SK-N-SH (cell line): ENCODE measurements at places on chromosomes 11 and 22. TPM values are rescaled to one million over a fixed set of nuclear protein-coding genes. Genes with fewer than 3 reads are reported as not detected.
A peak's percentile ranks its signal among the peaks of the same experiment; 100 is the strongest.

DNA sequence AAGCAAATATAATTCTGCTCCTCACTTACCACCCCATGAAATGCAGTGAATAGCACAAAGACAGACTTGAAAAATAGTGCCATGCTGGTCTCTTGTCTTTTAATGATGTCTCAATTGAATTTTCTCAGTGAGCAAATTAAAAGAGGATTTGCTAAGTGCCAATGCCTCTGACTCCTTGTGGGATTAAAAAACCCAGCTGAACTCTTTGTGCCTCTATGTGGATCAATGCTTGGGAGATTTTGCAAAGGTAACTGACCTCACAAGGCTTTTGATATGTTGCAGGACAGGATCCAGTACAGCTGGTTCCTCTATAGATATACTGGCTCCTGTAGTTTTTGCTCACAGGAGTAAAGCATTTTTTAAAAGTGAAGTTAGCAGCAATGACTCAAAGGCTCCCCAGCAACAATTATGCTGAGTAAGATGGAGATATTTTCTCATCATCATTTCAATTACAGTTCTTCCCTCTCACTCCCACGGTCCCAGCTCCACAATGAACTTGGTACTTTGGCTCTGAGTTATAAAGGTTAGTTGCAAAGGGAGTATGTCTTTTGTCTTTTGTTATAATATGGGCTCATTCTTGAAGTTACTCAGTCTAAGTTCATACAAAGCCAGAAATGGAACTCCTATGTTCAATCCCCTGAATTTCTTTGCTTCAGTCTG, 471.5 kb downstream of the LRRC4C start:
- DNase-seq, result no peak

SCGB1D2 gene
- polyA plus RNA-seq, result not detected in 2 replicates

KCNK7 gene
- 0.34 and 0.58 TPM in 2 replicates for polyA plus RNA-seq

OR56A1 gene
- not detected in 2 replicates for polyA plus RNA-seq

SSTR3 gene
- polyA plus RNA-seq, result 0.02 TPM in 1 of 2 replicates, not detected in the other

SLC7A4 gene
- 0.02 TPM in 1 of 2 replicates, not detected in the other for polyA plus RNA-seq

MS4A6E gene
- polyA plus RNA-seq, result not detected in 2 replicates

GRCh38 chr11:10829139-10829538, 20.4 kb upstream of the EIF4G2 start:
- DNase-seq, result no peak

KLHL35 gene
- 1.7 and 2.0 TPM in 2 replicates for polyA plus RNA-seq

- peak; percentile 34 for DNase-seq
Measured at GRCh38 chr11:284105-285020, 4.6 kb upstream of the PGGHG start.

GRCh38 chr22:24324137-24324536, 53.5 kb downstream of the SPECC1L start:
- DNase-seq, result no peak

DNA sequence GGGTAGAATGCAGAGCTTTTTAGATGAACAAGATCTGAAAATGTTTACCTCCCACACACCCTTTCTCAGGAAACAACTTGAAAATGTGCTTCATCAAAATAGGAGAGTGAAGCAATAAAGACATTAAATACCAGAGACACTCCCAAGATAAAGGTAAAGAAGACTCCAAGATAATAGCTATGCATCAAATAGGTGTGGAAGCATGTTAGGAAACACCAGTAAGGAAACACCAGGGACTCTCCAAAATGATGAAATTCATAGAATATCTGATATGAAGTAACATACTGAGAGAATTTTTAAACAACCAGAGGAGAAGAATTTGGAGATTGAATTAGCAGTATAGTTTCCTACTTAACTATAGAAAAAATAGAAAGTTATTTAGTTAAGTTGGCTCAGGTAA, 57.0 kb downstream of the OR10A6 start:
- no peak for DNase-seq

GRCh38 chr11:82994604-82995230, 77.0 kb downstream of the RAB30 start:
- DNase-seq, result no peak

DNA sequence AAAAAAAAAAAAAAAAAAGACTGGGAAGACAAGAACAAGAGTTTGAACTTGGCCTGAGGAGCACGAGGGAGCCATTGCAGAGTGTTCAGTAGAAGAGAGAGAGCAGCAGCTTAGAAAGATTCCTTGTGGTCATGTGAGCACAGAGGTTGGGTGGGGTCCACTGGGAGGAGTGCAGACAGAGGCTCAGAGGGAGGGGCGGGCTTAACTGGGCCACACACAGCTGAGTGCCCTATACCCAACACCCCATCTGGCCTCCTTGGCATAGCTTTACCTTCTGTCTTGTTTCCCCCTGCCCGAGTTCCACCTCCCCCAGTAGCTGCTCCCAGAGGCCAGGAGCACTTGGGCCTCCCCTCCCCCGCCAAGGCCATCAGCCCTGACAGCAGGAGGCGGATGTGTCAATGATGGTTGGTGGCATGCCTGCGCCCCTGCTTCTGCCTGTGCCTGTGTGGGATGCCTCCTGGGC, 12.1 kb downstream of the C11orf86 start:
- peak; percentile 48 for DNase-seq

DNA sequence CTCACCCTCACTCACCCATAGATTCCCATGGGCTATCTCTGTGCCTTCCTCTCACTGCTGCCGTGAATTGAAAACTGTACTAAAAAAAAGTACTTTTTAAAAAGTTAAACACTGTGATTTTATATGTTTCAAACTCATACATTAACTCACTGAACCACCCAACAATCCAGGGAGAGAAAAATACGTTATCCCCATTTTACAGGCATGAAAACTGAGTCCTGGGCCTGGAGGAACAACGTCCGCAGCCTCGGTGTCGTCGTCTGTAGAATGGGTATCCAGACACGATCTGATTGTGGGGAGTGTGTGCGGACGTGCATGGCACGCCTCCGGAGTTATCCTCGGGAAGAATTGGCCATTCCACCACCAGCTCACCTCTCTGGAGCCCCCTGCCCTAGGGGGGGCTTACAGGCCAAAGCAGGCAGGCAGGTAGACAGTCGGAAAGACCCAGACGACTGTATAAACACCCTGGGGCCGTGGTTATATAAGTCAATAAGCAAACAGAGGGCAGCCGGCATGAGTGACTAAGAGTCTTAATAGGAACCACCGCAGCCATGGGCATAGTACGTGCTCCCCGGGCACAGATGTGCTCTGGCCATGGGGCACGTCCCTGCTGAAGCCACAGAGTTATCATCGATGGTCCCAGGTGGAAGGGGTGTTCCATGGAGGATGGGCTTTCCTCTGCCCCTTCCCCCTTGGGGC, 7.1 kb upstream of the PDGFB start:
- DNase-seq, result no peak

- DNase-seq, result no peak
Measured at GRCh38 chr11:128719556-128719824, 25.6 kb downstream of the FLI1 start.

GRCh38 chr11:130499828-130500227, 51.4 kb downstream of the ADAMTS15 start:
- DNase-seq, result no peak

DNA sequence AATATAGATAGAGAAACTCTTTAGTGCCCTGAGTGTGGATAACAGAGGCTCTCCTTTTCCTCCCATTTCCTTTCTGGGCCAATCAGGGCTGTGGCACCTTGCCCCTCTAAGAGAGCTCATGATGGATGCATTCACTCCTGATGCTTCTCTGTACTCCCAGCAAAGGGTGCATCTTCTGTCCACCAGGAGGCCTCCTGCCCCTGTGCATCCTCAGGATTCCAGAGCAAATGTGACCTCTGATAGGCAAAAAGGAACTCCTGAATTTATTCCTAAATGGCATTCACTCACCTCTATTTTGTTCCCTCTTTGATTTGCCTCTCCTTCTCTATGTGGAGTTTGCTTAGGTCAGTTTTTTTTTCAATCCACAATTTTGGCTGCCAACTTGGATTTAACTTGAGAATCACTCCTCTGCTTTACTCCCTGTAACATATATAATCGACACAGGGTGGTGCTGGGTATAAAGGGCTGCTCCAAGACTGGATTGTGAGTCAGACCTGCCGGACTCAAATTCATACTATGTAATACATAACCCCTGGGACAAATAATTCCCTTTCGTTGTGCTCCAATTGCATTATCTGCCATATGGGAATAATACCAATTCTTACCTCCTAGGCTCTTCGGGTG, 1.1 kb upstream of the MRGPRX4 start:
- peak; percentile 55 for DNase-seq

LRP4 gene
- polyA plus RNA-seq, result 6.7 and 10.9 TPM in 2 replicates

CLCF1 gene
- polyA plus RNA-seq, result 27.0 and 27.7 TPM in 2 replicates

DGCR6 gene
- 1.2 TPM in 2 replicates for polyA plus RNA-seq

CHRM1 gene
- not detected in 2 replicates for polyA plus RNA-seq

DNA sequence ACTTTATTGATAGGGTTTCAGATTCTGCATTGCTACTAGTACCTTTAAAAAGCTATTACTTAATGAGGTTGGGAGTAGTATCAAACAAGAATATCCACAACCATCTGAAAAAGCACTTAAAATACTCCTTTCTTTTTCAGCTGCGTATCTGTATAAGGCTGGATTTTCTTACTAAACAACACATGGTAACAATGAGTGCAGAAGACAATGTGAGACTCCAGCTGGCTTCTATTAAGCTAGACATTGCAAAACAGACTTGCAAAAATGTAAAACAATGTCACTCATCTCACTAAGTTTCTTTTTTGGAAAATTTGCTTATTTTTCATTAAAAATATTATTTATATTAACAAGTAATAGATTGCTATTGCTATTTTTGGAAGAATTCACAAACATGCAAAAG, 132.6 kb downstream of the WNT11 start:
- peak; percentile 16 for DNase-seq

SCUBE2 gene
- polyA plus RNA-seq, result 0.70 and 0.76 TPM in 2 replicates

GRCh38 chr22:39646398-39647063, 76.0 kb downstream of the CACNA1I start:
- DNase-seq, result no peak

PYGM gene
- polyA plus RNA-seq, result 0.08 TPM in 2 replicates

DNA sequence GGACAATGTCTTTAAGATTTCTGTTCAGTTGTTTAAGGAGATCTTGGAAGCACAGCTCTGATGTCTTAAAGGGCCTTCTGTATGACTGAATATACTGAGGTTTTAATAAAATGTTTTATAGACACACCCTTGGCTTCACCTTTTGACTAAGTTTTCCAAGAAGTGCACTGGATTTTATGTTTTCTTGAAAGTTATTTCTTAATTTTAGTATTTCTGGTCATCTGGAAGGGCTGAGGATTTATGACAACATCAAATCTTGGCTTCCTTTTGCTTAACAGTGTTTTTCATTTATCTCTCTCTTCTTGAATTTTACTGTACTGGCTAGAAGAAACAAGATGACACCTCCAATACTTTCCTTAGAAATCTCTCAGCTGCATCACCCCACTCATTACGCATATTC, 2423.4 kb downstream of the LRRC4C start:
- DNase-seq, result no peak

DNA sequence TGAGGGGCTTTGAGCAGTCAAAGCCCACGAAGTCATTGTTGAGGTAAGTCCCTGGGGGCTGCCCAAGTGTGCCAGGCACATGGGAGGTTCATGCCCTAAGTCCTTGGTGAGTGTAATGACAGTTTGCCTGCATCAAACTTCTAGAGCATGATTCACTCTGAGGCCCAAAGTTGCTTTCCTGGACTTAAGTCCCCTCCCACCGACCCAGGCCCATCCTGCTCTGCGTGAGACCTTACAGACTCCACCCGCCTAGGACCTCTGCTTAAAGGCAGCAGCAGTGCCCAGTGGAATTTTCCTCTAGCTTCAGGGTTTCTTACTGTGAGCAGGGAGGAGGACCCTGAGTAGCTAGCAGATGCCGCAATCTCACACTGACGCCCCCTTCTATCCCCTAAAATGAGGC, 5.7 kb upstream of the PVALB start:
- DNase-seq, result no peak

- DNase-seq, result peak; percentile 68
Measured at GRCh38 chr11:95154514-95154913, 64.9 kb downstream of the ENDOD1 start.

TRIM48 gene
- polyA plus RNA-seq, result not detected in 2 replicates

DNA sequence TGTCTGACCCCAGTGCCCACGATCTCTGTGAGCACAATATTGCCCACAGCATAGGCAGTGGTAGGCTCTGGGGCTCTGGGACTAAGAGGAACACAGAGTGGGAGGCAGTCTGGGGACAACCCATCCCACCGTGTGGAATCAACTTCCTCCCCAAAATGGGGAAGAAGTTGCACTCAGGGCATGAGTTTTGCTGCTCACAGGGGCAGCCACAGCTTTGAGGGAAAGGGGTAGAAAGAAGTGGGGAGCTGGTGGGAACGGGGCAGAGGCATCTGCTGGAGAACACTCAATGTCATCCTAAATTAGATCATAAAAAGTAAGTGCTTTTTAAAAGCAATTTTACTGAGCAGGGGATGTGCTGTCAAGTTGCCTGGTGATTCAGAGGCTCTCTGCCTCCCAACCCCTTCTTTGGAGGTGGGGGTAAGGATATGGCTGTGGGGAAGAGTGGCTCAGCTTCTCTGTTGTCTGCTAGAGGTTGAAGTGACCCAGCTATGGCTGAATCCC, 233.8 kb upstream of the NCAM1 start:
- no peak for DNase-seq

DNA sequence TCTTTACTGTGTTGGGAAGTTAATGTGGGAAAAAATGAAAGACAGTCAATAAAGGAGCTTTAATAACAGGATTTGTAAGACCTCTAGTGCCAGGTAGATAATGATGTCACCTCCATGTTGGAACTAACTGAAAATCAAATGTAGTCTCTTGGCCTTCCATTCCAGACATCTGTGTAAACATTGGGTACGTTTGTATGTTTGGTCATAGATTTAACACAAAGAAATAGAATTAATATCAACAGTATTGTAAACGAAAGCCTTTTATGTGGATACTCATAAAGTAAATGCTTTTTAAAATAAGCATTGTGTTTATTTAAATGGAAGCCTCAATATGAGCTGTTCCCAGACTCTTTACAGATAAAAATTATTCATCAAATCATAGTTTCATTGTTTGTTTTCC, 605.7 kb downstream of the METTL15 start:
- DNase-seq, result no peak

NRGN gene
- polyA plus RNA-seq, result 3.1 and 6.8 TPM in 2 replicates

DNA sequence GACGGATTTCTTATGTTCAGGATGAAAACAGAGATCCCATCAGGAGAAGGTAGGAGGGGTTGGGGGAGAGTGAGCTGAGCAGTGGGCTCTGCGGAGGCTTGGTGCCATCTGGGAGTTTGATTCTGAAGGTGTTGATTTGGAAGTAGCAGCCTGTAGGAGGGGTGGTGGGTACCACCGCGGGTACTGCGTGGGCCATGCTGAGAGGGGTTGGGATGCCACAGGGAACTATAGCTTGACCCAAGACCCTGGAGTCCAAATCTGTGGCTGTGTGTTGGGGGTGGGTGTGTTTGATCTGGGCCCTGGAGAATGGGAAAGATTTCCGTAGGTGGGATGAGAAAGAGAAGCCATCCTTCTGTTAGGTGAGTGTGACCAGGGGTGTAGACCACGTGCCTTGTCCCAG, 5.0 kb downstream of the INCENP start:
- peak; percentile 7 for DNase-seq
